Right renal pelvis (tissue), 4 donors: ENCODE measurements at places on chromosomes 13 and 19.

- DNase-seq, result no peak
These were observed 18.0 kb downstream of the CSNK1A1L start for GRCh38 chr13:37087486-37087885.

GRCh38 chr19:18266771-18267686 lies 7.2 kb downstream of the IQCN start:
- DNase-seq, result no peak

GRCh38 chr19:55406826-55407549 lies 600 bp downstream of the UBE2S start:
- no peak for DNase-seq

- DNase-seq, result no peak
These were observed 2.0 kb downstream of the SPART start for GRCh38 chr13:36344173-36344572.

DNA sequence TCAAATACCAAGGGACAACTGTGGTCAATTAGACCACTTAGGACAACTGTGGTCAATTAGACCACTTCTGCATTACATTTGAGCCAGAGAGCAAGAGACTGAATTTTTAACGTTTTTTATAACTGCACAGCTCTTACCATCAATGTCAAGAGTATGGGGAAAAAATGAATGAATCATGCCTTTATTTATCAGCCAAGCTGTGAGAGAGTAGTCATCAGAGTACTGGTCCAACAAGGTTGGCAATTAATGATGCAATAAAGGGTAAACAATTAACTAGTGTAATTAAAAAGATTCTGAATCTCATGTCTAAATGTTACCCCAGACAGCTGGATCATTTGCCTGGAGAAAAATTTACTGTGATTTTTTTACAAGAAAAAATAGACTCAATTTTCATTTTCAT lies 381.1 kb downstream of the LIG4 start:
- DNase-seq, result no peak

- no peak for DNase-seq
These were observed 20.7 kb upstream of the TPT1 start for GRCh38 chr13:45361596-45362206.

DNA sequence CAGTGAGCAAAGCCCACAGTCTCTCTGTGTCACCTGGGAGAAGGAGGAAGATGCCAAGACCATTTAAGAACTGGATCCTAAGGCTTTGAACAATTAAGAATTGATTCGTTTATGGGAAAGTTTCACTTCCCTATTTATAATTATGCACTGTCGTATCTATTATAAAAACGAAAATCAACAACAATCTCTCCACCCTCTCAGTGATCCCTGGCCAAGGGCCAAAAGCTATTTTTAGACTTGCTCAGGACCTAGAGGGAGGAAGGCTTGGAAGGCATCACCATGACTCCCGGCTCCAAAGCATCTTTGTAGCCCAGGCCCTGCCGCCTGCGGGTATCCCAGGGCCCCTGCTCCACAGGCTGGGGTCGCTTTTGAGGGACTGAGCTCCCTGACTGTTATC lies 1.3 kb downstream of the RHPN2 start:
- DNase-seq, result no peak

GRCh38 chr13:98298599-98298998 lies 121.5 kb upstream of the RNF113B start:
- DNase-seq, result no peak

GRCh38 chr13:20475927-20476691 lies 49.5 kb downstream of the CRYL1 start:
- no peak for DNase-seq

- no peak for DNase-seq
These were observed 55.4 kb upstream of the KCTD4 start for GRCh38 chr13:45256254-45256653.
